Stimulated activated CD8-positive, alpha-beta memory T cell treated with anti-CD3 and anti-CD28 coated beads, Interleukin-7, amount 100 ng/mL, for 1 hour (primary cell): ENCODE measurements at places on chromosomes 6 and 20.
A peak's percentile ranks its signal among the peaks of the same experiment; 100 is the strongest.

GRCh38 chr6:94372229-94372628 is 952.9 kb upstream of the EPHA7 start:
- DNase-seq: no peak

- DNase-seq: peak; percentile 67
Observed at GRCh38 chr6:158653577-158654354, 3.9 kb downstream of the SYTL3 start.

DNA sequence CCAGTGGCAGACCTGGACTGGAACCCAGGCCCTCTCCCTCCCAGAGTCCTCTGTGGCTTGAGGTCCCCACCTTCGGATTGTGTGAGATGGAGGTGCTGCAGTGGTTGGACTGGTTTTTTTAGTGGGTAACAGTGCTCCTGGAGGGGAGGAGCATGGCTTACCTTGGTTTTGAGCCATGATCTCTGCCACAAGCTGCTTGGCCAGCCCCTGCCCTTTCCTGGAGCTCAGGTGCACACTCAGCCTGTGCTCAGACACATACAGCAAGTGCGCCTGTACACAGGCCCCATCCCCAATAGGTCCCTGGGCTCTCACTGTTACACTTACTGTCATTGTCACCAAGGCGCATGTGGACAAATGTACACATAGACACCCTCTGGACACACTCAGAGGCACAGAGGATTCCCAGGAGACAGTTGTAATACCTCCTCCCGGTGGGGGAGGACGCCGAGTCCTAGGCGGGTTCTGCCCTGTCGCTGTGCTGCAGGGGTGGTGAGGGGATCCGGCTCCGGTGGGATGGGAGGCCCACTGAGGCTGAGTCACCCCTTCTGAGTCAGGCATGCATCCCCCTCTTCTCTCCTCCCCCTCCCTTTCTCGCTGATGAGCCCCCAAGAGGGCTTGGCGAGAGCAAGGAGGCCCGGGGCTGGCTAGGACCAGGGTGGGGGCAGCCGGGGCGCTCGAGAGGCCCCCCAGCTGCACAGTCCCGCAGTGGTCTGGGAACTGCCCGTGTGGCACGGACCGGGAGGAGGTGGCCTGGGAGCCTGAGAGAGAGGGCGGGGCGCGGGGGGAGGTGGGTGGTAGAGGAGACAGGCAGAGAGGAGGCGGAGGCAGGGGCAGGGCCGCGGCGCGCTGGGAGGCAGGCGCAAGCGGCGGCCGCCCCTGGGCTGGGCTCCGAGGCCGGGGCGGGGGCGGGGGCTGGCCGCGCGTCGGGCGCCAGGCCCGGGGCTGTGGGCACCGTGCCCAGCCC is 522 bp upstream of the EPB41L1 start:
- no peak for DNase-seq

- no peak for DNase-seq
Observed at GRCh38 chr6:112879920-112880413, 532.8 kb downstream of the RFPL4B start.

GRCh38 chr20:53389516-53390300 is 203.9 kb downstream of the ZNF217 start:
- DNase-seq: no peak

- no peak for DNase-seq
Observed at GRCh38 chr6:35427851-35428321, 24.3 kb upstream of the FANCE start.

GRCh38 chr6:20936949-20937348 is 402.7 kb downstream of the CDKAL1 start:
- no peak for DNase-seq
